Fibroblast of lung (primary cell): ENCODE measurements at places on chromosomes 13 and 19.

DNA sequence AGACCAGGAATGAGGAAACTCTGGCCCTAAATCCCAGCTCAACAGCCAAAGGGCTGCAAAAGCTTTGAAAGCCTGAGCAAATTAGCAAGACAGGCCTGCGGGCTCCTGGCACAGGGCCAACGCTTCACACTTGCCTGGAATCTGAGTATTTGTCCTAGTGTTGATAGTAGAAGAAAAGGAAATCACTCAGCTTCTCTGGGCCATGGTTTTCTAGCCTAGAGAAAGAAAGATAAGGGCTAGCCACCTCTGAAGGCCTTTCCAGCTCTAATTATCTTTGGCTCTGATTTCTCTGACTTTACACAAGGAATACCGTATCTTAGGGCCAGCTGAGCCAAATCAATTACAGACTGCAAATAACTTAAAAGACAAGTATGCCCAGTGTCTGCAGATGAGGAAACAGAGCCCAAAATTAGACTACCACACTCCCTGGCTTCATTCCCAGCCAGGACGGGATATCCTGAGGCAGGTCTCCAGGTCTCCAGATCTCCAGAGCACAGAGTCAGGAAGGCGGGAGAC lies 69.6 kb downstream of the STK24 start:
- peak; percentile 45 for DNase-seq

DNA sequence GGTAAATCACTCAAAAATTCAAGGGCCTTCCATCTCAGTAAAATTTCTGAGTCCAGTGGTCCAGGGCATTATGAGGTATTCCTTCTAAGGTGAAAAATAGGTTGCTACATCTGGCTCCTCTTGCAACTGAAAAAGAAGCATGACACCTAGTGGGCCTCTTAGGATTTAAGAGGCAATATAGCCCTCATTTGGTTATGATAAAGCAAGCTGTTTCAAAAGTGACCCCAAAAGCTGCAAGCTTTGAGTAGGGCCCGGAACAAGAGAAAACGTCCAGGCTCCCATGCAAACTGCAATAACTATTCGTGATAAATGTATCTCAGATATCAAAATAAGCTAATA lies 1910.2 kb upstream of the PRR20A start:
- DNase-seq, result no peak

DNA sequence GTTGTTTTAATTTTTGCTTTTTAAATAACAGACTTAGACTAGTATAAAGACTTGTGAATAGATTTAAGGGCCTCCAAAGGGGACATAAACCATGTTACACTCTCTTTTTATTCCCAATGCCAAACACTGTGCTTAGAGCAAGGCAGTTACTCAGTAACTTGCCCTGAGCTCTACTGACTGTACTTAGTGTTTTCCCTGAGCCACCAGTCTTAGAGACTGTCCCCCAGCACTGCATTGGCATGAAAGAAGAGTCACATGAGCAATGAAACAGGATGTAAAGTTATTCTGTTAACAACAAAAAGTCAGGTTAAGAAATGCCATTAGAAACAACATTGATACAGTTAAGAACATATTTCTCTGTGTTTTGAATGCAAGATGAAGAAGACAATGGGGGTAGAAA lies 187.9 kb downstream of the TBC1D4 start:
- no peak for DNase-seq

DNA sequence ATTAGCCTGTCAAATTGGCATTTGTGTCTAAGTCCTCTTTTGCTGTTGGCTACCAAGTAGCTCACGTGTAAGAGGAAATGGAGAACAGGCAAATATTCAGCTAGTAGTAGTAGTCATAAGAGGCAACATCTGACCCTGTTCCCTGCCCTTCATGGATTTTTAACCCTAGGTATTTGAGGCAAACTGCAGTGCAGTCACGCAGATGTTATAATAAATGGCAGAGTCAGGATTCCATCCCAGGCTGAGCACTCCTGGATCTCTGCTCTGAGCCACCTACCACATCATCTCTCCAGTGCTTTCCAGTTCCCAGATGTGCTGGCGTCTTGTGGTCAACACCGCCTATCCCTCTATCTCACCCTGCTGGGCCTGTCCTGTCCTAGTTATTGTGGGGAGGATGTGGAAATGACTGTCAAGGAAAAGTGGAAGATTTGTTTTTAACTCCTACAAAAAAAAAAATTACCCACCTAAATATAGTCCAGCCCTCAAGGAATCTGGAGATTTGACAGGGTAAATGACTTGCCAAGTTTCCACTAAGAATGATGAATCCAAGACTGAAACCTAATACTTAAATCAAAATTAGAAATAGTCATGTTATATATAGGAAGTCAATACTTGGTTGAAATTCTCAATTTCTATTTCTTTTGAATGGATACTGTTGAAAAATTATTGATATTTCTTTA lies 322.9 kb downstream of the GPC6 start:
- DNase-seq, result no peak

DNA sequence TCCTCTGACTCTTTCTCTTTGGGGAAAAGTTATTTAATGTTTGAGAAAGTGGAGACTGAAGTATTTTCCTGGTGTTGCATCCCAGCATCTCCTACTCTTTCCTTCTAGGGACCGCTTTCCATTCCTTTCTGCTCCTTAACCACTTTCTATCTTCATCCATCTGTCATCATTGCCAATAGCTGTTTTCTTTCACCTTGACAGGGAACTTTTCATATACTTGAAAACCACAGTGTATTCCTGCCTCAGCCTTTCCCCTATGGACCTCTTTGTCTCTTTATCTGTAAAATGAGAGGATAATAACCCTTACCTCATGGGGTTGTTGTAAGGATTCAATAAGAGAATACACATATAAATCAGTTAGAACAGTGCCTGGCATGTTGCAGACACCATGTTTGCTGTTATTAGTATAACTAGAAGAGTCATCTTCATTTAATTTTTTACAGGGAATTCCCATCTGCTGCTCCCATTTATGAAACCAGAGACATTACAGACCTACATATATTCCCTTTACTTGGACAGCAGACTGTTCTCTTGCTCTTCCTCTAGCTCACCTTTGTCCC lies 31.8 kb downstream of the LCP1 start:
- DNase-seq, result no peak

GRCh38 chr19:45038931-45039893 lies at the start of gene CLASRP:
CLASRP (plus strand) TSS chr19:45039045; CDS start chr19:45040213, 1,168 bp downstream.
- peak; percentile 85 for DNase-seq

DNA sequence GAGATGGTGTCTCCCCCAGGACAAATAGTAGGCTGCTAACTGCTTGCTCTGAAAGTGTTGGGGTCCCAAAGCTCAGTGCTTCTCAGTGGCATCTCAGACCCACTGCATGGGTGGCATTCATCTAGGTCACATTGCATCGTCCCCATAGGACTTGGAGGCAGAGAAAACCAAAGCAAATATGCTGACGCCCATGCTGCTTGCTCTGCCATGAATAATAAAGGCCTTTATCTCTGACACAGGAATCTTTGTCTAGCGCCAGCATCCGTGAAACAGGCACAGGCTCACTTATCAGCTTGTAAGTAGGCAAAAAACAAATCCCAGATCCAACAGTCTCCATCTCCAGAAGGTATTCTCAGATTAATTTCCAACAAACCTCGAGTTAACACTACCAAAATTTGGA lies 18.9 kb upstream of the IPO5 start:
- no peak for DNase-seq

- no peak for DNase-seq
These were observed 4.8 kb downstream of the KMT5C start for GRCh38 chr19:55344444-55344843.

DNA sequence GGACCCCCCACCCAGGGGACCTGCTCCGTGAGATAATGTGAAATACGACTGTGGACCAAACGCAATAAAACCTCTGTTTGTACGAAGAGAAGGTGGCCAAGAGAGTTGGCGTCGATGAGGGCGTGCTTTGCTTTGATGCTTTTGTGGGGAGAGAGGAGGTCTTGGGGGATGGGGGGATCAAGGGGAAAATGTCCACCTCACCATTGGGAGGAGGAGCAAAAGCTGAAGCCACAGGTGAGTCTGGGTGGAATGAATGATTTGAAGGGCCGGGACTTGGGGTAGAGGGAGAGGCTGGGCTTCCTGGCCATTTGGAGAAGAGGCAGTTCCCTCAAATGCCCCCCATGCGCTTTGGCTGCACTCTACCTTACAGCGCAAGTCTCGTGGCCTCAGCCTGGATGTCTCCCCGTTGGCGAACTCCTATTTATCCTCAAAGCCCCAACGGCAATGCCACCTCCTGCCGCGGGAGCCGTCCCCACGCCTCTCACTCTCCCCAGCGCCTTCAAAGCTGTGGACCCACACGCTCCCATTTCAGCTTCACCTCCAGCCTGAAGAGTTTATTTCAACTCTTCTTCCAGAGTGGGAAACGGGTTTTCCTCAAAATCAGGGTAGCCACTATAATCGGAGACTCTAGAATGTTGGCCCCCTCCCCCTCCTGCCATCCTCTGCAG lies 795 bp upstream of the ABCA7 start:
- peak; percentile 44 for DNase-seq

DNA sequence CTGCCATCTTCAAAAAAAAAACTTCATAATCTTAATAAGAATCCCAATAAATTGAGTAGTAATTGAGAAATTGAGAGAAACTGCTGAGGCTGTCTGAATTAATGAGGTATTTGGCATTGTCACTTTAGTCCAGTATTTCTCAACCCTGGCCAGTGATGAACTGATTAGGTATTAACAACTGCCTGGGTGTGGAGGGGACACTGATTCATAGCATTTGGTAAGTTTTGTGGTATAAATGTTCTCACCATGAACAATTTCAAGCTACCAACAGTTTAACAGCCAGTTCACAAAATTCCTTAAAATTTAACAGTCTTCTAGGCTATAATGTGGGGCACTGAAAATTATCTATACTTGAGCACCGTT lies 18.3 kb downstream of the GPC6 start:
- no peak for DNase-seq
